ENCODE measurements at places on chromosomes 13 and 19. TPM values are rescaled to one million over a fixed set of nuclear protein-coding genes. Genes with fewer than 3 reads are reported as not detected.

PSPN gene
- total RNA-seq: 3.0 TPM

DNA sequence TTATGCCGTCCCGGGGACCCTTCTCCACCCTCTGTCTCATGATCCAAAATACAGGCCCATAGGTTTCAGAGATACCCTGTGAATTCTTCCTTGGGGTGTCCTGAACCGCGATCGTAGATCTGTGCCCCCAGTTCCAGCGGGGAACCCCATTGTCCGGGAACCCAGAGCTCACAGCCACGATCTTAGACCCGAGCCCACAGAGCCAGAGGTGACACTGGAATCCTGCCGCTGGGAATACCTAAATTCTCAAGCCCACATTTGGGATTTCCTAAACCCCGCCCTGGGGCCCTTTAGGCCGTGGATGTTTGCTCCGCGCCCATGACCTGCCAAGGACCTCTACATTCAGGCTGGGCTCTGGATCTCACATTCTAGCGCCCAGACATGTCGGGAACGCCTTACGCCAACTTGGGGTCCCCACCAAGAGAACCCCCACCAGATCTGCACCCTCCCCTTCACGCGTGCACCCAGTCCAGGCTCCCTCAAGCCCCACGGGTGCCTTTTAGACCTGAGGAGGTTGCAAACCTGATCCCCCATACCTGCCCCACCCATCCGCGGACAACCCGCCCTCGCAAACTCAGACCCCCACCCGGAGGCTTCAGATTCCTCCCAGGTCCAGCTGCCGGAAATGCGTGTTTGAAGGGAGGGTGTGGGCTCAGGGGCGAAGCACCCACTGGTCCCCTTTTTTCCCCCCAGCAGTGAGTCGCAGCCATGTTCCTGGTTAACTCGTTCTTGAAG lies 605 bp downstream of the CAPNS1 start:
- DNase-seq: peak; percentile 67

KRTDAP gene
- not detected for total RNA-seq

LYL1 gene
- total RNA-seq: not detected

GRCh38 chr13:112764864-112765561 lies 75.2 kb downstream of the ATP11A start:
- DNase-seq: no peak

- DNase-seq: peak; percentile 22
Observed at GRCh38 chr19:54418030-54418929, 3.0 kb downstream of the TTYH1 start.

COMP gene
- total RNA-seq: 2.3 TPM

LHB gene
- not detected for total RNA-seq

GRCh38 chr13:60137911-60138560 lies 25.7 kb downstream of the DIAPH3 start:
- no peak for DNase-seq

- DNase-seq: no peak
Observed at GRCh38 chr13:46071590-46072249, 19.2 kb upstream of the ZC3H13 start.

Measured in astrocyte (in vitro differentiated cells and primary cell).